ENCODE measurements at places on chromosomes 11 and 22.

DNA sequence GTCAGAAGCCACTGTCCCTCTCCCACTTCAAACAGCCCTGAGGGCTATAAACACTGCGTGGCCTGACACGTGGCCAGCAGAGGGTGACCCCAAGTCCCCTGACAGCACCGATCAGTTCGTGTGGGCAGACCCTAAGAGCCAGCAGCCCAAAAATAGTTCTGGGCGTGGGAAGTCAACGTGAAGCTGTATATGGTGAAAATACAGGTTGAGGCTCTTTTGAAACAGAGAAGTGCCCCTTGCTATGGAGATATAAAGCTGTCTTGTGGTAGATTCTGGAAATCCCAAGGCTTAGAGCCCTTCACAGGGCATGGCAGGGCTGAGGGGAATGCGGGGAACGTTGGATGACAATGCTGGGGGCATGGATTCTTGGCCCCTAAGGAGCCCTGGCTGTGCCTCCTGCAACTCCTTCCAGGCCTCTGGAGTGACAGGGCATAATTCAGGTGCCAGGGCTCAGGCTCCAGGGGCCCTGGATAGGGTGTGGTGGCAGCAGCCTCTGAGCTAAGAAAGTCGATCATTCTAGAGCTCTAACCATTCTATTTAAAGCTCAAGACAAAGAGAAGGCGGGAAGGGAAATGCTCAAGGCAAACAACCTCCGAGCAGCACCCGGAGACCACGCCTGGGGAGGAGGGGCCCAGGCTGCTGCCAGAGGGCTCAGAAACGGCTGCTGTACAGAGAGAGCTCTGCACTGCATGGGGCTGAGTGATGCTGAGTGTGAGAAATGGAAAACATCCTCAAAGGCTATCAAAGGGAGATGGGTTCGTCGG lies 60.4 kb upstream of the CD5 start:
- DNase-seq, result no peak

- DNase-seq, result no peak
Measured at GRCh38 chr11:282171-282570, 4.0 kb downstream of the NLRP6 start.

DNA sequence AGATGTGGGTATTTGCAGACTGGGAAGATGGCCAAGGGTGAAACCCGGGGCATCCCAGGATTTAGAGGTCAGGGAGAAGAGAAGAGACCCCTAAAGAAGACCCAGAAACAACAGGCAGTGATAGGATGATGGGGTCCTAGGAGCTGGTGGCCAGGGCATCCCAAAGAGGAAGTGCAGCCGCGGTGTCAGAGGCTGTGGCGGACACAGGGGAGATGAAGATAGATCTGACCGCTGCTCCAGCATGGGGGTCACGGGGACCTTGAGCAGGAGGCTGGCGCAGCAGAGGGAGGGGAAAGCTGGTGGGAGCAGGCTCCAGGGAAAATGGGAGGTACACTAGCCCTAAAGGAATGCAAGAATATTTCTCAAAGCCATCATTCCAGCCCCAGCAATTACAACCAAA lies 47.3 kb downstream of the CTTN start:
- DNase-seq, result no peak

DNA sequence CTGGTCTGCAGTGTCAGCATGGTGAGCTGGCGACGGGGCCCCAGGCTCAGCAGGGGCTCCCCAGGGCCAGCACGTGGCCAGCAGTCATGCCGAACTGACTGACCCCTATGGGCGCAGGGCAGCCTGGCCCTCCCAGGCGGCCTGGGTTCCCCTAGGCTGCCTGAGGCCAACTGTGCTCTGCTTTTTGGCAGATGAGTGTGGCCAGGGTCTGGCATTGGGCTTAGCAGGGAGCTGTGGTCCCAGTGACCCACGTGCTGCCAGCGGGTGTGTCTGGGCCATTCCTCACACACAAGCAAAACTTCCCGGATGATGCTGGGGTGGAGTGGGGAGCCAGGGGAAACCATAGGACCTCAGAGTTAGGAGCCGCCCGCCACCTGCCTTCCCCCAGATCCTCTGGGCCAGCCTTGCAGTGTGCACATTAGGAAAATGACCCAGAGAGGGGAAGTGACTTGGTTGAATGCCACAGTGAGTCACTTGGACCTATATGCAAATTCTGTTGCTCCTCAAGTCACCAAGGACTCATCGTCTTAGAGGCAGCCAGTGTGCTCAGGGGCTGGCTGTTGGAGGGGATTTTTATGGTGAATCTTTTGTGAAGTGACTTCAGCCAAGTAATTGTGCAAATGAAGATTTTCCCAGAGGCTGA lies 6.5 kb downstream of the ADORA2A start:
- DNase-seq, result peak; percentile 45

DNA sequence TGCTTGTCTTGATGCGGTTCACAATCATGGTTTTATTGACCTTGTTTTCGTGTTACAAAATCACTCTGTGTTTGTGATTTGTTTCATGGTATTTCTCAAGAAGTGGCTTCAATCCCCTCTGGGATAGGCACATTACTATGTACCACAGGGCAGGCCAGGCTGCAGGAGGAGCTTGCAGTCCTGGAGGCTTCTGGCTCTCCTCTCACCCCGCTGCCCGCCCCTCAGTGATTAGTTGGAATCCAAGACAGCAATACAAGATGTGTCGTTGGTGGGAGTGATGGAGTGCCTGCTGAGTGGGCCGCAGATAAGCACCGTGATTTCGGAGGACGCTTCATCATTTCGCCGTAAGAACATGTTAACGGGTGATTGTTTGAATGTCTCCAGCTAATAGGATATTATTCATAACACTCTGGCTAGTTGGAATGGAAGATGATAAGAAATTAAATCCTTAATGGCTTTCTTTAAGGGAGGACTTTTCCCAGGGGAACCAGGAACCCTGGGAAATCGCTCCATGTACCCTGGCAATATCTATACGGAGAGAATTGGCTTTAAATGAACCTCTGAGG lies 384.4 kb downstream of the MIAT start:
- no peak for DNase-seq

- no peak for DNase-seq
Measured at GRCh38 chr11:64687643-64688533, 35.1 kb downstream of the NRXN2 start.

DNA sequence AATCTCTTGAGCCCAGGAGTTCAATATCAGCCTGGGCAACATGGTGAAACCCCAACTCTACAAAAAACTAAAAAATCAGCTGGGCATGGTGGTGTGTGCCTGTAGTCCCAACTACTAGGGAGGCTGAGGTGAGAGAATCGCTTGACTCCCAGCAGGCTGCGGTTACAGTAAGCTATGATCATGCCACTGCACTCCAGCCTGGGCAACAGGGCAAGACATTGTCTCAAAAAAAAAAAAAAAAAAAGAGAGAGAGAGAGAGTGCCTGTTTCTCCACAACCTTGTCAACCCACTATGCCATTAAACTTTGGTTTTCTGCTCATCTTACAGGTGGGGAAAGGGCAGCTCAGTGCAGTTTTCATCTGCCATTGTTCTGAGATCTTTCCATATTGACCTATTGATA lies 5.1 kb downstream of the FOLR3 start:
- no peak for DNase-seq

DNA sequence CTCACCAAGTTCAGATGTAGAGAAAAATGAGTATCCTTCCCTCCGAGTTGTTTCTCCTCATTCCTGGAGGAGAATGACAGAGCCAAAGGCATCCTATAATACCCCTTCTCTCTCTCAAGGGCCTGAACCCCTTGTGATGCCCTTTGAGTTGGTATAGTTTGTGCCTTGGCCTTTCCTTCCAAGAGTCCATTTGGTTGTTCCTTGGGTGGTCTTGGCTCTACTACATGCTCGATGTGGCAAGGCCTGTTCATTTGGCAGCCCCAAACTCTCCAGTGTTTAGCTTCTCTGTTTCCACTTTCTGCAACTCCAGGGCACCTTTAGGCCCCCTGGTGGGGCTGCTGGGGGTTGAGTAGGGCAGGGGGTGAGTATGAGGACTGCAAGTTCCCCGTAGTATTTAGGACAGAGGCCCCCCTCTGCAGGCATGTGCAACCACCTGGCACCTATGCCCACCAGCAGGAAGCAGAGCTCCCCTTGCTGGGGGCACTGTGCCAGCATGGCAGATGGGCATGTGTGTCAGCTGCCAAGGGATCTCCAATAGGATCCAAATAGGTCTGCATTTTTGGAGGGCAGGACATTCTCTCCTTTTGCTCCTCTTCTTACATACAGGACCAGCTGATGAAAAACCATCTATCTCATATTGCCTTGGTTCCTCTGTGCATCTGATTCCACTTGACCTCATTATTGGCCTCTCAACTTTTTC lies 217.2 kb upstream of the CADM1 start:
- no peak for DNase-seq

- no peak for DNase-seq
Measured at GRCh38 chr11:71170624-71171423, 81.6 kb downstream of the SHANK2 start.

DNA sequence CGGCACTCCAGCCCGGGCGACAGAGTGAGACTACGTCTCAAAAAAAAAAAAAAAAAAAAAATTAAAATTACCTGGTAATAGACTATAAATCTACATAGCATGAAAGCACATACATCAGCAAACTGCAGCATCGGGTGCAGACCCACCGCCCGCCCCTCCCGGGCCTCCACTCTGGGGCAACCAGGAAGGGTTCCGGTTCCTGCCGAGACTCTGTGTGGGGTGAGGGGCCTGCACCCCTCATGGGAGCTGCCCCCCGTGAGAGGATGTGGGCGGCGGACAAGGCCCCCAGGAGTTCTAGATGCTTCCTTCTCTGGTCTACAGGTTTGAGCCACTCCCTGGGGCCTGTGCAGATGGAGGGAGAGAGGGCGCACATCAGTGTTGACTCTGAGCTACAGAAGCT lies 9.1 kb downstream of the DRD4 start:
- DNase-seq, result no peak

GRCh38 chr11:110522471-110522870 lies 92.7 kb downstream of the FDX1 start:
- no peak for DNase-seq

DNA sequence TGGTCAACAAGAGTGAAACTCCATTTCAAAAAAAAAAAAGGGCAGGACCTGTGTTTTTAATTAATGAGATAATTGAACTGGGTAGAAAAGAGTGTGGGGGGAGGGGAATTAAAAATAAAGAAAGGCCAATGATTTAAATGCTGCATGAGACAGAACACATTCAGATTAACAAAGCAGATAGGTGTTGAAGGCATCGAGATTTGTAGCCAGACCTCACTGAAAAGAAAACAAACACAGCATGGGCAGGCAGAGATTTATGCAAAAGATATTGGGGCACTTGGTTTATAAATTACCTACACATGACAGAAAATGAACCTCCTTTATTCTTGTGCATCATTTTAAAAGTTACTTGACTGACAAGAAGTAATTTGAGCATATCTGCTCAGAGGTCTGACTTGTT lies 354.0 kb upstream of the API5 start:
- no peak for DNase-seq

GRCh38 chr11:2122907-2123627 lies 16.1 kb downstream of the IGF2 start:
- DNase-seq, result no peak

DNA sequence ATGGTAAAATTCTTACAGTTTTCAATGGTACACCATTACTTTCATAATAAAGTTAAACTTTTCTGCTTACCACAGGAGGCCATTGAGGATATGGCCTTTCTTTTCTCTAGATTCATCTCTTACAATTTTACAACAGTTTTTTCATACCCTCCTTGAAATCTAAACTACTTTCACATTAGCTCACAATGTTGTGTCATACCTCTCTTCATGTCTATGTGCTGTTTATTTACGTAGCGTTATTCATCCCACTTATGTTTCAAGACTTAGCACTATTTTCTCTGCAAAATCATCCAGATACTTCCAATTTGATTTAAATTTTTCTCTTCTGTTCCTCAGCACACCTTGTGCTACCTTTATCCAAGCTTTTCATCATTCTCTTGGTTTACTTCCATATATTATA lies 123.3 kb downstream of the METTL15 start:
- DNase-seq, result no peak

DNA sequence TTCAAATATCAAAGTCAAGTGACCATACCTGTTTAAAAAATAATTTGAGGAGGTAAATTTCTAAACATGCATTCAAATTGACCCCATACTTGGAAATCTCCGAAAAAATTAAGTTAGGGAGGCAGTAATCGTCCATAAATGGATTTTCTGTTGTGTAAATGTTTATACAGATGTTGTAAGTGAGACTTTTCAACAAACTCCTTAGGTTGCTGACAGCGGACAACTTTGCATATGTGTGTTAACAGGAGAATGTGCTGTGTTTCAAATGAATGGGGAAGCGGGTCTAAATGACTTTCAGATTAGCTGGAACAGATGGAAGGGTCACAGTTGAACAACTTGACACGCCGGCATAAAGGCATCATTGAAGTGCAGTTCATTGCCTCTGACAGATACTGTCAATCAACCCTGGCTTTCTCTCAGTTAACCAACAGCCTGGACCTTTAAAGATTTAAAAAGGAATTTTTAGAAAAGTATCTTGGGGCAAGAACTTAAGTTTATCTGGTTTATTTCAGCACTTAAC lies 98.2 kb upstream of the DBX1 start:
- DNase-seq, result no peak

- no peak for DNase-seq
Measured at GRCh38 chr11:122509091-122509490, 146.4 kb upstream of the UBASH3B start.

DNA sequence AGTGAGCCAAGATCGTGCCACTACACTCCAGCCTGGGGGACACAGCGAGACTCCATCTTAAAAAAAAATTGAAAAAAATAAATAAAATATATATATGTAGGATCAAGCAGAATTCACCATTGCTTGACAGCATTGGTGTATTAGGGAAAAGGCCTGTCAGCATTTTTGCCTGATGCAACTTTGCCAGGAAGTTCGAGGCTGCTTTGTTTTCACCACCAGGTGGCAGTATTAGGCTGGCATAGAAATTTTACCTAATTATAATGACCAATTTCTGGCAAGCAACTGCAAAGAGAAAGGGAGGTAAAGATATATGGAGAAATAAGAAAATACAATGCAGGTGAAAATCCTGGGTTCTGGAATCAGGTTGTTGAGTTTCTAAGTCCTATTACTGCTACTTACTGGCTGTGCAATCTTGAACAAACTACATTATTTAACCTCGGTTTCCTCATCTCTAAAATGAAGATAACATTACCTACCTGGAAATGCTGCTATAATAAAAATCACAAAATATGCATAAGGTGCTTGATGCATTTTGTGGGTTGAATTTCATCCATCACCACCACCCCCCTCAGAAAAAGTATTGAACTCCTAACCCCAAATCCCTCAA lies 24.7 kb downstream of the LAYN start:
- DNase-seq, result peak; percentile 74

- no peak for DNase-seq
Measured at GRCh38 chr11:133504906-133505305, 27.4 kb downstream of the OPCML start.

DNA sequence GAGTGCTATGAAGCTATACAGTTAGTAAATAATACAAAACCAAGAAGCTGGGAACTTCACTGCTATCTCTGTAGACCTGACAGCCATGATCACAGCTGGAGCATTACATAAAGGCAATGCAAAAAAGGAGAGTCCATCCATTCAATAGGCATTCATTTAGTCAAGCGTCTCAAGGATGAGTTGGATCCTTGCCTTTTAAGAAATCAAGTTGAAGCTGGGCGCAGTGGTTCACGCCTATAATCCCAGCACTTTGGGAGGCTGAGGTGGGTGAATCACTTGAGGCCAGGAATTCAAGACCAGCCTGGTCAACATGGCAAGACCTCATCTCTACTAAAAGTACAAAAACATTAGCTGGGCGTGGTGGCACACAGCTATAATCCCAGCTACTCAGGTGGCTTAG lies 48.1 kb upstream of the ALKBH3 start:
- DNase-seq, result no peak
